Vagina (tissue), 2 donors: ENCODE measurements at places on chromosomes 16 and 17.

GRCh38 chr16:66025751-66026150 lies 340.7 kb upstream of the CDH5 start:
- no peak for DNase-seq

- no peak for DNase-seq
These were observed 44.7 kb downstream of the SOCS1 start for GRCh38 chr16:11211061-11211976.

DNA sequence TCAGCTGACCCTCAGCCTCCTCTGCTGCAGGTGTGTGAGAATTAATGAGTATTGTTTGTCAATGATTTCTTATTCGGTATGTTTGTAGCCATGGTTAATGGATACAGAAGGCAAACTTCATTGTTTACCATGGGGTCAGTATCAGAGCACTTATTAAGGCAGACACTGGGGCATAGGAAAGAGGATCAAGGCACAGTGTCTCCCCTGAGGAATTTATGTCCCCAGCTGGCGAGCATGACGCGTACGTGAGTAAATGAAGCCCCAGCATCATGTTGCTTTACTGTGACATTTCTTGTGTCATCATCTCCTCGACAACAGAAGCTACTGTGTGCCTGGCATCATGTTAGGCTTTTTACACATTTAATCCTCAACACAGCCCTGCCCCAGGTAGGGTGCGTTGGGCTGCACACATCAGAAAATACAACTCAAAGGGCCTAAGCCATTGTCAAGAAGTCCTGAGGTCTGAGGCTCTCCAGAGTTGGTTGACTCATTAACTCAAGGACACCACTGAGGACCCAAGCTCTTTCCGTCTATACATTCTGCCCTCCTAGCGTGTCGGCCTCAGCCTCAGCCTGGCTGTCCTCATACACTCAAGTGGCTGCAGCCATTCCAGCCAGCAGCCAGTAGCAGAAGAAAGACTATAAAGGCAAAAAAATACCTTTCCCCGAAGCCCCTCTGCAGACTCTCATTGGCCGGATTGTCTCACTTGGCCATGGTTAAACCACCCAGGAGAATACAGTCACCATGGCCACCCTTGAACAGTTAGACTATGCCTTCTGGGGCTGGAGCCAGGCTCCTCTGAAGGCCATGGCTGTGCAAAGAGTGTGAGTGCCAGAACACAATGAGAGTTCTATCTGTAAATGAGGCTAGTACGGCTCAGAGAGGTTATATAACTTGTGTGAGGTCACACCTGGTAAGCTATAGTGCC lies 13.9 kb upstream of the ZCCHC14 start:
- no peak for DNase-seq

GRCh38 chr16:405548-406506 lies 4.1 kb downstream of the DECR2 start:
- DNase-seq = no peak

DNA sequence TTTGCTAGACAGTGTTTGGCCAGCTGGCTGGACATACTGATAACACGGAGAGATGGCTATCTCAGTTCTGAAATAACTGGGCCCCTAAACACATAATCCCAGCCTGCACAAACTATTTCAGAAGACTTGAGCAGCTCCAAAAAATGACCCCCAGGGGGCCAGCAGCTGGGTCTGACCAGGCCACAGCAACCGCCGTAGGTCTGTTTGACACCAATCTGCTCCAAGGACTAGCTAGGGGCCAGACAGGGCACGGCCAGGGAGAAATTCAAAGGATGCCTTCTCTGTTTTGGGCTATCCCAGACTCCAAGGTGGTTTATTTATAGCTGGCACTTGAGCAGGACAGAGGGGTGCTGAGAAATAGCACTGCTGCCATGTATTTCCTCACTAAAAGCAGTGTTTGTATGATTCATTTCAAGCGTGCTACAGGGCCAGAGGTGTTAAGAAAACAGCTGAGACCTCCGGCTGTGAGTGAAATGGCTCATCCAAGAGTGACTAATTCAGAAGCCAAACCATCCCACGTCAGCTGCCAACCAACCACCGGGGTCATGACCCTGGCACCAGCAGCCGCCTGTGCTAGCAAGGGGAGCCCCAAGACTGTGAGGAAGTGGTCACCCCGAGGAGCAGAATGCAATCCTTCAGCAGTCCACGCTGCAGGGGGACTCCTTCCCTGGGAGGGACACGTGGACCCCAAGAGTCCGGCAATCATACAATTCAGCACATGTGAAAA lies 5.7 kb downstream of the GGA2 start:
- no peak for DNase-seq

GRCh38 chr16:16857603-16858283 lies 478.8 kb downstream of the NPIPA7 start:
- DNase-seq = no peak

DNA sequence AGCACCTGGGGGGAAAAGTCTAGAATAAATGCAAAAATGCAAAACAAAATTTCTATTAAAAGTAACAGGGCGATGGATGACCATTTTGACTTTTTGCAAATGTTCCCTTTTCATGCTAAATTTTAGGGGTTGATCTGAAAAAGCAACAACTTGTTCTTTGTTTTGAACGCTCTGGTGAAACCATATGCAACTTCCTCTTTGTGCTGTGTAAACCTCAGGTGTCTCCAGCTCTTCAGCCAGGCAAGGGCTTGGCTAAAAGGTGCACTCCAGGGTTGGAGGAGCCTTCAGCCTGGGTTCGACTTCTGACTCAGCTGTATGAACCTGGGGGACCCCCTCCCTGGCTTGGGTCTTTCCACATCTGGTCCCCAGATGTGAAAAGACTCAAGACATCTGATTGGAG lies 9.5 kb downstream of the IRF8 start:
- DNase-seq = no peak

GRCh38 chr16:31251435-31251834 lies 8.3 kb upstream of the ITGAM start:
- no peak for DNase-seq

DNA sequence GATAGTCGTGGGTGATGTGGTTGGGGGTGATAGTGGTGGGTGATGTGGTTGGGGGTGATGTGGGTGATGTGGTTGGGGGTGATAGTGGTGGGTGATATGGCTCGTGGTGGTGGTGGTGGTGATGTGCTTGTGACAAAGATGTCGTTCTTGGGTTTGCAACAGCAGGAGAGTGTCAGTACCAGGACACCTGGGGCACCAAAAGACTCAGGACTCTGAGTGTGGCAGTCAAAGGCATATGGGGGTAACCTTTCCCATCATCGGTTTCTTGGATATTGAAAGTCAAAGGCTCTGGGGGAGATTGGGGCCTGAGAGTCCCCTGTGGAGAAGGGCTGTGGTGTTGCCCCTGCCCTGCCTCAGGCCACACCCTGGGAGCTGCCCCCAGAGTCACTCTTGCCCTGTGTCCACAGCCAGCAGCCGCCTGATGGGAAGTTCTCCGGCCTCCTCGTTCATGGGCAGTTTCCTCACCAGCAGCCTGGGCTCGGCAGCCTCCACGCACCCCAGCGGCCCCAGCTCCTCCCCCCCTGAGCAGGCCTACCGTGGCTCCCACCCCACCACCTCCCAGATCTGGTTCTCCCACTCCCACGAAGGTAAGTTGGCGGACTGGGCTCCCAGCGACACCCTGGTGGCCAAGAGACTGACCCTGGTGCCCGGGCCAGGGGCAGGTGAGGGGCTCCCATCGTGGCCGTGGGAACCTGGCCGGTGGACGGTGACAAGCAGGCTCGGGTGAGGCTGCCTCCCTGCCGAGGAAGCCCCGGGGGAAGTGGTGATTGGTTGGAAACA lies 31.3 kb downstream of the BAHCC1 start:
- no peak for DNase-seq

- DNase-seq = no peak
These were observed 17.4 kb downstream of the ADAP2 start for GRCh38 chr17:30939051-30939689.

GRCh38 chr16:54051821-54052220 lies 234.8 kb downstream of the IRX3 start:
- no peak for DNase-seq

- DNase-seq = no peak
These were observed 24.0 kb downstream of the CCR7 start for GRCh38 chr17:40541060-40541872.

DNA sequence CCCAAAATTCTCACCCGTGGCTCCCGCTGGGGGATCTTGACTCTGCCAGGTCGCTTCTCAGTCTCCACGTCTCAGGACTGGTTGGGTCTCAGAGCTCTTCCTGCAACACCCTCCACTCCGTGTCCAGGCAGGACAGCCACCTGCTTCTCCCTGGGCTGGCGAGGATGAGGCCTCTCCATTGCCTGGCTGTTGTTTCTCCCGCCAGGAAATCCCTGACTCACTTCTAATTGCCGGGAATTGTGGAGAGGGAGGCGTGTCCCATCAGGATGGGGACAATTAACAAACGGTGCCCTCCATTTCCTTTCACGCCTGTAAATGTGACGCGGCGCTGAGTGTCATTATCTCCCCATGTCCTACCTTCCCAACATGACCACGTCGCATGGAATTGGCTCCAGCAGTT lies 204.5 kb downstream of the RBFOX3 start:
- no peak for DNase-seq

DNA sequence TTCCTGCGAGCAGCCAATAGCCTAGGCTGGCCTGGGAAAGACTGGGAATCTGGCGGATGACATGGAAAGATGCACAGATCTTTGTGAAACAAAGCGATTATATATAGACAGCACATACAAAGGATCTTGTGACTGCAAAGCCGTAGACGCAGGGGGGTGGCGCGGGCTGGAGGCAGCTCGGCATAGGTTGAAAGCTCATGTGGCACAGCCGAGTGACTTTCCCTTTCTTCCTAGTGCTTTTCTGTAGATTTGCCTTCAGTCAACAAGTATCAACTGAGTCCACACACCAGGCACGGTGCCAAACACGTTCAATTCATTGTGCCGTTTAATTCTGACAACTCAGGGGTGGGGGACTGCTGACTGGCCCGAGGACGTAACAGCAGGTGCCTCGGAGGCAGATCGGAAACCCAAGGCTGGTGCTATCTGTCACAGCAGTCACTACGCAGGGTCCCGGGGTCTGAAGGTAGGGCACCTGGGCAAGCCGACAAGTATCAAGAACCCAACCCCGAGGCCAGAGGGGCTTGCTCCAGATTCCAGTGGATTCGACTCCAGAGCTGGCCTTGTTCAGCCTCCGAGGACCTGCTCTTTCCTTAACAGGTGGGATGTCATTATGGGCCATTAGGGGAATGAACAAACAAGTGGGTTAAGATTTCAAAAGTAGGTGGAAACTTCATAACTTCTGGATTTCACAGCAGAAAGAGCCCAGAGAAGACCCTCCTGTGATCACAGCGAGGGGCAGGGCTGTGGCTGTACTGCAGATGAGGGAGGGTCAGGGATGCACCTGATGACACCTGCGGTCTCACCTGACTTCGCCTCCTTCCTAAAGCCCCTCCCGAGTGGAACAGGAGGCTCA lies 5.9 kb downstream of the PAM16 start:
- DNase-seq = no peak

DNA sequence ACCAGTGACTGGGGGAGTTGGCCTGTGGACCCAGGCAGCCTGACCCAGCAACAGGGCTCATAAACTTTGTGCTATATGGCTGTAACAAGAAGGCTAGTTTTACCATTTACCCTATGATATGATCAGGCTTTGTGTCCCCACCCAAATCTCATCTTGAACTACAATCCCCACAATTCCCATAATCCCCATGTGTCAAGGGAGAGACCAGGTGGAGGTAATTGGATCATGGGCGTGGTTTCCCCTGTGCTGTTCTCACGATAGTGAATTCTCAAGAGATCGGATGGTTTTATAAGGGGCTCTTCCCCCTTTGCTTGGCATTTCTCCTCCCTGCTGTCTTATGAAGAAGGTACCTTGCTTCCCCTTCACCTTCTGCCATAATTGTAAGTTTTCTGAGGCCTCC lies 111.2 kb upstream of the NLRP1 start:
- DNase-seq = no peak

DNA sequence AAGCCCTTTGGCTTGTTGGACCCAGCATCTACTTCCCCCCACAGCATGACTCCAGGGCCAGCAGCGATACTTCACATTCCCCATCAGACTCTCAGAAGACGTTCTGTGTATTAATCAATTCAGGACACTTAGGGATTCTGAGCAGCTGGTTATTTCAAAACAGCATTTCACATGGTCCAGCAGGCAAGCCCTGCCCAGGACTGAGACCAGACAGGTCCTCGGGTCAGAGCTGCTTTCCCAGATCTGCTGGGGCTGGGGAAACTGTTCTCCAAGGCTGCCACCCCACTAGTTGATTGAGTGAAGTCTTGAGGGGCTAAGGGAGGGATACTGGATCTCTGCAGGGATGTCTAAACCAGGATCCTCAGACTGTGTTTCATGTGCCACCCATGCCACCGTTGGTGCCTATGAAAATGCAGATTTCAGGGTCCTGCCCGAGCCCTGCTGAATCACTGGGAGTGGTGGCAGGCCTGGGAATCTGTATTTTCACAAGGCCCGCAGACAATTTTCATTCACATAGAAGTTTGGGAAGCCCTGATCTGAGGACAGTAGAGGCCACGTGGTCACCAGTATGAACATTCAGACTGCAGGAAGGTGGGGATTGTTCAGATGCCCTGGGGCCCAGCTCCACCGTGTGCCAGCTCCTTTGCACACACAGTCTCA lies 40.6 kb upstream of the CDH5 start:
- DNase-seq = no peak

GRCh38 chr17:79808763-79809529 lies 12.1 kb upstream of the CBX8 start:
- no peak for DNase-seq

DNA sequence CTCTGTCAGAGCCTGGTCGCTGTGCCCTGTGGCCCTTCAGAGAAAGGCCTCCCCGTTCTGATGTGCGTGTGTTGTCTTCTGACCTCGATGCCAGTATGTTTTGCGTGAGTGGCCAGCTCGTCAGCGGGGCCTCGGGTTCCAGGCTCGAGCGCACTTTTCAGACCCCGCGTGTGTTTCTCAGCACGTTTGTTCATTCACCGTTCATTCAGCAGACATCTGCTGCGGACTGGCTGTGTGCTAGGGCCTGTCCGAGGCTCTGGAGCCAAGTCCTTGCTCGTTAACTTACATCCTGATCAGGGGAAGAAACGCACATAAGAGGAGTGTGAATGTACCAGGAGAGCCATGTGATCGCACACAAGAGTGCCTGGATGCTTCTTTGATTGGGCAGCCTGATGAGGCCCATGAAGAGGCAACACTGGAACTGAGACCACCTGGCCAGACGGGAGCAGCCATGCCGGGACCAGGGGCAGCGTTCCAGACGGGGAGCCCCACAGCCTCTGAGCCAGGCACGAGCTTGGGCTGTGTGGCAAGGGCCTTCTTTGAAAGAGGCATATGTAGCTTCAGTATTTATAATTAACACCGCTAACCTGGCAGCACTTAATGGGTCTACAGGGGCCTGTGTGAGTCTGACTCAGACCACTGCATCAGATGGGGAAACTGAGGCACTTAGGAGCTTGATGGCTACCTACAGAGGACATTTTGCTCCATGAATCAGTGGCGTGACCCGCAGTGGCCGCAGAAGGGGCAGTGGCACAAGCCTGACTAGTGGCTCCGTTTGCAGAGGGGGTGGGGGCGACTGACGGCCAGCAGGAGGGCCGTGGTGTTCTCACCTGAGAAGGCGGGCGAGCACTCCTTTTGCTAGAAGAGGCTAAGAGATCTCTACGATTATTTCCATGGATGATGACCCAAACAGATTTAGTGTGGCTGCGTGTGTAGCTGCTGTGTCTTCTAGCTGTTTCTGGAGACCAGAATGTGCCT lies 187.9 kb upstream of the CHMP6 start:
- no peak for DNase-seq
